ENCODE measurements at places on chromosomes 4 and X.
A peak's percentile ranks its signal among the peaks of the same experiment; 100 is the strongest.

- peak; percentile 94 for DNase-seq
These were observed 74.6 kb upstream of the SH3RF1 start for GRCh38 chr4:169345316-169345721.

DNA sequence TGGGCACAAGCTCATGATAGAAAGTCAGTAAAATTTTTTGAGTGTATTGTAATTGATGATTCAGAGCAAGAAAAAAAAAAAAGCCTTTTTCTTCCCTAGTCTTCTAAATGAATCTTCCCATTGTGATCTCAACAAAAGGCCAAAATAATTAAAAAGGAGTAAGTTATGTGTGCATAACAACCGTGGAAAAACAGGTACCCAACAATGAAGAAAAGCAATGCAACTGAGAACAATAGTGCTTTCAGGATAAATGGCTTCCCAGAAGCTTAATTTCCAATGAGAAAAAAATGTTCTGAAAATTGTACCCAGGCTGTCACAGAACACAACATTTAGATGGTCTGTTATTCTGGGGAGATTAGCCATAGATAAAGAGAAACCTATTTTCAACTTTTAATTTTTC, 399.0 kb upstream of the AGA start:
- peak; percentile 10 for DNase-seq

DNA sequence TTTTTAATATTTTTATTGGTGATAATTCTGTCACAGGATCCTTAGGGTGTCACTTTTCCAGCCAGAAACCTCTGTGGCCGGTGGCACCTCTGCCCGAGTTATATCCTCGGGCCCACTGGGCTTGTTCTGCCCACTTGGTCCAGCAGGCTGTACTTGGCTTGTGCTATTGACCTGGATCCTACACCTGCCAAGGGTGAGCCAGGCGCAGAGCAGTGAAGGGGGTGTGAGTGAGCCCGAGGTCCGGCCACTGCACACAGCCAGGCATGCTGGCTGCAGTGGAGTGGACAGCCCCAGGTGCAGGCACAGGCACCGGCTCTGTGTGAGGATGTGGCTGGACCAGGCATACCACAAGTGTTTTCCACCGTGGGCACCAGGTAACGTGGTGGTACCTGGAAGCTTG, 54.7 kb upstream of the NUDT6 start:
- DNase-seq = no peak

- no peak for DNase-seq
These were observed 58.8 kb upstream of the ENPEP start for GRCh38 chr4:110417136-110417535.

DNA sequence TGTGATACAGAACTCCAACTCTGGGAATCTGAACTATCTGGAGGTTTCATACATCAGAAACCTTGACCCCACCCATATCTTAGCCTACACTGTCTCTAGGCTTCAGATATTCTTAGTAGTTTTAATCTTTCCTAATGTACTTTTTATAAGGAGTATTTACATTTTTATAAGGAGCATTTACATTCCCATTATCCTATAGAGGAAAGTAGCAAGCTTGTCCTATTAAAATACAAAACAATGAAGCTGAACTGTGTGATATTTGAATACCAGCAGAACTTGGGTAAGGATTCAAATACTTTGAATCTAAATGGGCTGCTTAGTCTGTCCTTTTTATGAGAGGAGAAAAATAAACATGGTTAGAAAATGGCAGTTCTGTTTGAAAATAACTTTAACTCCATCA, 247.4 kb downstream of the FMR1NB start:
- no peak for DNase-seq

DNA sequence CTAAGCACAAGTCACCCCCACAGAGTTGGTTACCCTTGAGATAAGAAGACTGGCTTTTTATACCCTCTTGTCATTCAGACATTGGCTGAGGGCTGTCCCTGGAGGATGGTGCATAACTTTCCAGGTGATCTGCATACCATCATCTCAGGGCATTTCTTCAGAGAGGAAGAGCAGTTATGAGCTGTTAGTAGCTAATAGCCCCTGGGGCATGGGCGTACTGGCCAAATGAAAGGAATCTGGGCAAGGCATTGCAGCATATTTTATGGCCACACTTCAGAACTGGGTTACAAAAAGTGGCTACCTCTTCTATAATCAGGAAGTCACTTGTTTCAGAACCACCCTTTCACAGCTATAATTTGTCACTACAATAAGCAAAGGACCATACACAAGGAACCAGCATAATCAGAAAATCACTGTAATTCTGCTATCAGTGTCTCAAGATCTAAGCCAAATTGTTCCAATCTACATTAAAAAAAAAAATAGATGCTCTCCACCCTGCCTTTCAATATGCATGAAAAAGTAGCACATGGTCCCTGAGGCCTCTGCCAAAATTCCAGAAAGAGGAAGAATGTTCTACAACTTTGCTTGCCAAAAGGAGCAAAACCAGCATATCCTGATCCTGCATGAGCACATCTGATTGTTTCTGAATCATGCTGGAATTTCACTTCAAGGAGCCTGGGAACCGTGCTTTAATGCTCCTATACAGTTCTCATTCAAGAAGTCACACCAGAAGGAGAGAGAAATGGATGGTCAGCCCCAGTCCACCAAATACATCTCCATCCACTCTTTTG, 92.0 kb downstream of the TMEM144 start:
- DNase-seq = peak; percentile 30

GRCh38 chrX:69808375-69808774, 192.5 kb downstream of the EDA start:
- no peak for DNase-seq

DNA sequence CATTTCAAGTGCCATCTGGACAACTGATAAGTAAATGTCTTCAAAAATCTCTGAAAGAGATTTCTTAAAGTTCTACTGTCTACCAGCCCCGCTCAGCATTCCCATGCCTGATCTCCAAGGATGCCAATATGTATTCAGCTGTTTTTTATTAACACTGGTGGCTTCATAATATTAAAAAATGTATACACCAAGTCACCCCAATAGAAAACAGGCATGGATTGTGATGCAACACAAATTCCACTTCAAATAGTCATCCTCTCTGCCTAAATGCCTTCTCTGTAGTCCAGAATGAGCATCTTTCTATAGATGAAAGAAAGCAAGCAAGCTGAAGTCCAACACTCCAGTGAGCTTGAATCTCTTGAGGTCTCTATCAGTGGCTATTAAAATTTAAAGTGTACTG, 152.2 kb upstream of the PPARGC1A start:
- peak; percentile 81 for DNase-seq

DNA sequence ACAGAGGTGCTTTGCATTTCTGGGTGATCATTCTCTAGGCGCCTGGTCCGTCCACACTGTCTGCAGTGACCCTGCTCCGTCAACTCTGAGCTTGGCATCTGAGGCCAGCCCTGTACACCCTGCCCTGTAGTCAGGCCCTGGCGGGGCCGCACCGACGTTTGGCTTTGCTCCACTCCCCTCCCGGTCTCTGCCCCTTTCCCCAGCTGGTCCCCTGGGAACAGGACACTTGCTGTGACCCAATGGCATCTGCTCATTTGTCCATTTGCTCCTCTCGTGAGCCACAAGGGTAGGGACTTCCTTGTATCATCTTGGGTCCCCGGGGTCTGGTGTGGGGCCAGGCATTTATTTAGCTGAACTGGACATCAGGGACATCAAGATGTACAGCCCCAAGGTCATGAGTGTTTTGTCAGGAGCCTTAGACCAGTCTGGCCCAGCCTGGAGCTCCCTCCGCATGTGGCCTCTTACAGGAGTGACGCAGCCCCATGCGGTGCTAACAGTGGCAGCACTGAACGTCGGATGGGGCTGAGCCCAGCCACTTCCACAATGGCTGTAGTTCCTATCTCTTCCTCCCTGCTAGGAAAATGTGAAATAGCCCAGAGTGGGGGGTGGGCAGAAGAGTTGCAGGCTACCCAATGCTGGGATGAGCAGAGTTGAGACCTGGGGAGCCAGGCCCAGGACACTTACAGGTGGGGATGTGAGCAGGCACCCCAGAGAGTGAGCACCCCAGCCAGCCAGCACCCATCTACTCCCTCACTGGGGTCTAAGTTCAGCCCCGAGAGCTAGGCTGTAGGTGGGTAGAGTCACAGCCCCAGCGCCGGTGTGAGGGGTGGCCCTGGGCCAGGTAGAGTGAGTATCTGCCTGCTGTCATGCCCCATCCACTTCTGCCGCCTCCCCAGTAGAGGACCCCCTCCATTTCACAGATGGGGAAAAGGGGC, 2.0 kb upstream of the SH3BP2 start:
- DNase-seq = no peak

DNA sequence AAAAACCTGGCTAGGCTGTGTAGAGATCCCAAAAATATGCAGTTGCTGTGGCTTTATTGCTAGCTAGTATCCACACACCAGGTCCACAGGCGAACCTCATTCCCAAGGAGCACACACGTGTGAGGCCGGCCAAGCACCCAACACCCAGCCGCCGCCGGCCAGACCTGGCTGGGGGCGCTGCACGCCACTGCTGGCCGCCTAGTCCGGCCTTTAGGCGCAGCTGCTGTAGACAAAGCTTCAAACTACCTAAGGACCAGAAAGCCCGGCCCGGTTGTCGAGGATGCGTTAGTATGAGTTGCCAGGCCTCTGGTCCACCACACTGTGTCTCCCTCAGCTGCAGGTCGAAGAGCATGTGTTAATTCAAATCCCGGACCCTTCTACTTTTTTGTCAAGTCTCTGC, 3.1 kb downstream of the POU3F4 start:
- no peak for DNase-seq

GRCh38 chr4:52665592-52665991, 6.5 kb upstream of the USP46 start:
- peak; percentile 41 for DNase-seq

Data from ELR (cell line).